Body of pancreas (tissue), 4 donors: ENCODE measurements at places on chromosomes 3 and 15. TPM values are rescaled to one million over a fixed set of nuclear protein-coding genes. Genes with fewer than 3 reads are reported as not detected.
A peak's percentile ranks its signal among the peaks of the same experiment; 100 is the strongest.

PAK6 gene
- total RNA-seq = 22.4 TPM

CKMT1A gene
- 2.6 TPM for total RNA-seq

- no peak overlapping the region for H3K27ac ChIP-seq
- no peaks in the 10 kb centered on the region for H3K36me3 ChIP-seq
- no peak overlapping the region for H3K4me3 ChIP-seq
- no peak for DNase-seq
- H3K4me1 ChIP-seq = peaks cover 68% of the 10 kb centered on the region
- no peaks in the 10 kb centered on the region for H3K27me3 ChIP-seq
Measured at GRCh38 chr3:49721896-49722781, 1.6 kb downstream of the GMPPB start.

- peaks cover 3% of the 10 kb centered on the region for H3K4me1 ChIP-seq
- no peak overlapping the region for H3K4me3 ChIP-seq
- no peaks in the 10 kb centered on the region for H3K27me3 ChIP-seq
- no peak for DNase-seq
- no peaks in the 10 kb centered on the region for H3K36me3 ChIP-seq
Measured at GRCh38 chr15:33200903-33201302, 6.4 kb upstream of the FMN1 start.

DNA sequence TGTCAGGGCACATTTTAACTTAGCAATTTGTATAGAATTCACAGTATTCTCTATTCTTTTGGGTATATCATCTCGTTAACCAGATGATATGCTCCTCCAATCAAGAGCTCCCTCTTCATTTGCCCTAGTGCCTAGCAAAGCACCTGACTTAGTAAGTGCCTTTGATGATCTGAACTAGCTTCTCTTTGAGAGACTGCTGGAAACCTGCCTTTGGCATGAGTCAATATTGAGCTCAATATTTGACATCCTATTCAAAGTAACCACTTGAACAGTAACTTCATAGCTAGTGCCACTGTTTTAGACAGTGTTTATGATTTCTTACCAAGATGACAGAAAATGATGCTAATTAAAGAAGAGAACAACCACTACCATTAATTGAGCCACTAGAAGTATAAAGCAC lies 696.3 kb upstream of the UBE2E2 start:
- no peaks in the 10 kb centered on the region for H3K36me3 ChIP-seq
- DNase-seq = no peak
- no peak overlapping the region for H3K27ac ChIP-seq

DNA sequence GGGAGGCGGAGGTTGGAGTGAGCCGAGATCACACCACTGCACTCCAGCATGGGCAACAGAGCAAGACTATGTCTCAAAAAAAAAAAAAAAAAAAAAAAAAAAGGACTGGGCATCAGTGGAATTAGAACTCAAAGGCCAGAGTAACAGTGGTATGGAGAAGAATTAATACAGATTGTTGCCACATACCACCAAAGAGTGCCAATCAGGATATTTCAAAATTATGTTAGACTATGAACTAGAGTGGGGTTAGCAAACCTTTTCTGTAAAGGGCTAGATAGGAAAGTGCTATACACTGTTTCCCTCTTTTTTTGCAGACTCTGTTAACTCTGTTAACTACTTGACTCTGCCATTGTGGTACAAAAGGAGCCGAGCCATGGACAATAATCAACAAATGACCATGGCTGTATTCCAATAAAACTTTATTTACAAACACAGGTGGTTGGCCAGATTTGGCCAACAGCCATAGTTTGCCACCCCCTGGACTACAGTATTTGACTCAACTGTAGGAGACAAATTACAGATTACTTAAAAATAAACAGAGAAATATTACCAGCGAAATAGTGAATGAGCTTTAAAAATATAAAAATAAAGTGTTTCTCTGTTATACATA lies 28.6 kb downstream of the DPH3 start:
- H3K4me3 ChIP-seq = no peak overlapping the region
- H3K36me3 ChIP-seq = no peaks in the 10 kb centered on the region
- H3K27ac ChIP-seq = no peak overlapping the region
- no peak for DNase-seq

GOLGA8K gene
- not detected for total RNA-seq

GXYLT2 gene
- 5.2 TPM for total RNA-seq

POLG gene
- total RNA-seq = 60.7 TPM

- DNase-seq = no peak
- peaks cover 29% of the 10 kb centered on the region for H3K4me1 ChIP-seq
- H3K36me3 ChIP-seq = no peaks in the 10 kb centered on the region
- H3K4me3 ChIP-seq = no peak overlapping the region
- no peak overlapping the region for H3K27ac ChIP-seq
- H3K27me3 ChIP-seq = no peaks in the 10 kb centered on the region
Measured at GRCh38 chr3:171753665-171754408, 56.4 kb downstream of the PLD1 start.

GRCh38 chr3:13420045-13420830 lies at the start of gene NUP210:
NUP210 (minus strand) TSS chr3:13420322; CDS start chr3:13420226, 96 bp downstream.
- no peaks in the 10 kb centered on the region for H3K36me3 ChIP-seq
- DNase-seq = peak; percentile 74
- peak within 1 kb of the TSS; percentile 41 for H3K4me3 ChIP-seq

DNA sequence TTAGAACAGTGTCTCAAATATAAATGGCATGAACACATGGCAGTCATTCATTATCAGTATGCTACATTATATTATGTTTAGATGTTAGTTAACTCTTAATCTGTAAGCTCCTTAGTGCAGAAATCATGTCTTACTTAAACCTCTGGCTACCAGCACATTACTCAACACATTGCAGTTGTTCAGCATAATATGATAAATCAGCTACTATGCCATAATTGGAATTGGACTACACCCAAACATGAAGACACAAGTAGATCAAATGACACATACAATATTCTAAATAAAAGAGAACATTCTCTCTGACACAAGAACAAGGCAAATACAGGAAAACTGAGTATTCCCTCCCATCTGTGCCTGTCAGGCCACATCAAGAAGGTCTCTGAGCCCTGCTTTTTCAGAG lies 116.1 kb downstream of the PCCB start:
- no peak overlapping the region for H3K4me3 ChIP-seq
- no peaks in the 10 kb centered on the region for H3K36me3 ChIP-seq
- H3K27ac ChIP-seq = no peak overlapping the region
